ENCODE measurements at places on chromosomes 5 and 9.

DNA sequence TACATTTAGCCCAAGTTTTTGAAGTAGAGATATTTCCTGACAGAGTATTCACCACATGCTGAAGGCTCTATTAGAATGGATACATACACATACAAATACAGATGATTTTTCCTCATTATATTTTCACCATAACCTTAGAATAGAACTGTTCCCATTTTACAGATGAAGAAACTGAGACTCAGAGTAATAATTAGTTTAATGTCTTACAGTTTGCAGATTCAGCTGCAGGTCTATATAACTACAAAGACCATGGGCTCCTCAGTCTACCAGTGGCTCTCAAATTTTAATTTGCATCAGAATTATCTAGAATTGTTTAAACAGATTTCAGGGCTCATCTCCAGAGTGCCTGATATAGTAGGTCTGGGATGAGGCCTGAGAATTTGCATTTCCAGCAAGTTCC, 64.4 kb downstream of the GRAMD2B start:
- DNase-seq, result no peak

- no peak for DNase-seq
Measured at GRCh38 chr5:132100672-132101261, 27.2 kb downstream of the CSF2 start.

GRCh38 chr5:153891394-153891793, 147.3 kb downstream of the FAM114A2 start:
- no peak for DNase-seq

- no peak for DNase-seq
Measured at GRCh38 chr9:127058011-127058644, 64.3 kb downstream of the ANGPTL2 start.

- no peak for DNase-seq
Measured at GRCh38 chr5:77937015-77937908, 161.1 kb upstream of the TBCA start.

GRCh38 chr5:138077064-138077696, 6.7 kb upstream of the WNT8A start:
- DNase-seq, result peak; percentile 35

DNA sequence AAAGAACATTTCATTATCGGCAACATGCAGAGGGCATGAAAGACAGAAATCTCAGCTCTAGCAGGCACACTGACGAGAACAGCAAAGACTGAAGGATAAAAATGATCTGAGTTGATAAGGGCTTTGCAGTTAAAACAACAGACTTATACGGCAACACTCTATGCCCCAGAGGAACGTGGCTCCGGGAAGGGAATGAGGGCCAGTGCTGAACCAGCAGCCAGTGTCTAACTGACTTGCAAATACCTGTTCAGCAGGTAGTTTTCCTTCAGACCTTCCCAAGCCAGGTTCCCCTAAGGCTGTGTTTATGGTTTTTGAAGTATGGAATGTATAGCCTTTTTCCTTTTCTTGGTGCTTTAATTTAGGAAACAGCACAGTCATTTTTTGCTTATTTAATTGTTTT, 121.3 kb upstream of the CDH18 start:
- no peak for DNase-seq

GRCh38 chr5:103232393-103232999, 26.1 kb upstream of the MACIR start:
- peak; percentile 13 for DNase-seq

GRCh38 chr9:77793849-77794248, 145.7 kb upstream of the GNA14 start:
- no peak for DNase-seq

DNA sequence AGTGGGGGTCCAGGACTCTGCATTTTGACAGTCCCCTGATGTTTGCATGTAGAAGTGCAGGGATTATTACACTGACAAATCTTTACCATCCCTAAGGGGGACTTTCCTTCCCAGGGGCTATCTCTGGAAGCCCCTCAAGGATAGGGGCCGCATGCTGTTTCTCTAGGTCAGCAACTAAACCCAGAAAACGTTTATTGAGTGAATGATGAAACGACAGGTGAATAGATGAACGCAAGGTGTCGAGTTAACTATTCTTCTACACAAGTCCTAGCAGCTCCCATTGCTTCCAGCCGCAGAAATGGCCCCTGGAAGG, 281 bp upstream of the HSD17B4 start:
- no peak for DNase-seq

DNA sequence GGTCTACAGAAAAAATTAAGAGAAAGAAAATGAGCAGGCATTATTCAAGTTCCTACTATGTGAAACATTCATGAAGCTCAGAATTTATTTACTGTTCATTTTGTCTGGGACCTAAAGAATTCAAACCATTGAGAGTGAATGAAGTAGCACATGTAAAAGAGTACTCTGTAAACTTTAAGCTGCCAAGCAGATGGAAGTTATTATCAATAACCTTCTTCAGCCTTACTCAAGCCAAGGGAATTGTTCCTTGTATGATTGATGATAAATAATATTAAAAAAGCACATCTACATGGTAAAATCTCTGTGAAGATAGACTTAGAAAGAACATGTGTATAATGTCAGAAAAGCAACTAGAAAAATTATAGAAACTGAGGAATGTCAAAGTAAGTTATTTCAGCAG, 17.8 kb upstream of the GLIS3 start:
- no peak for DNase-seq

DNA sequence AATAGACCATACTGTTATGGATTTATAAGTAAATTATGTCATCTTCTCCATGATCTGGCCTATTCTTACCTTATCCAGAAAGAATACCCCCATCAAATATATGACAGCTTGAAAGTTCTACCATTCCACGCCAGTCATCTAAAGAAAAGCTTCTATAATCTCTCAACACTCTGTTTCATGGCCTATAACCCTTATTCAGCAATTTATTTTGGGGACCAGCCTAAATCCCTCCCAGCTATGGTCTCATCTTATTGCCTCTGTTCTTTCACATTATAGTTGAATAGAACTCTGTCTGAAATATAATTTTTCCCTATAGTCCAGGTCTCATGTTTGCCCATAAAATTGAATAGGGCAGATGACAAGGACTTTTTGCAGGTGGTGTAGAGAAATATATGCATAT, 2387.6 kb upstream of the WWC1 start:
- no peak for DNase-seq

GRCh38 chr9:116316246-116316645, 162.7 kb downstream of the PAPPA start:
- DNase-seq, result no peak

DNA sequence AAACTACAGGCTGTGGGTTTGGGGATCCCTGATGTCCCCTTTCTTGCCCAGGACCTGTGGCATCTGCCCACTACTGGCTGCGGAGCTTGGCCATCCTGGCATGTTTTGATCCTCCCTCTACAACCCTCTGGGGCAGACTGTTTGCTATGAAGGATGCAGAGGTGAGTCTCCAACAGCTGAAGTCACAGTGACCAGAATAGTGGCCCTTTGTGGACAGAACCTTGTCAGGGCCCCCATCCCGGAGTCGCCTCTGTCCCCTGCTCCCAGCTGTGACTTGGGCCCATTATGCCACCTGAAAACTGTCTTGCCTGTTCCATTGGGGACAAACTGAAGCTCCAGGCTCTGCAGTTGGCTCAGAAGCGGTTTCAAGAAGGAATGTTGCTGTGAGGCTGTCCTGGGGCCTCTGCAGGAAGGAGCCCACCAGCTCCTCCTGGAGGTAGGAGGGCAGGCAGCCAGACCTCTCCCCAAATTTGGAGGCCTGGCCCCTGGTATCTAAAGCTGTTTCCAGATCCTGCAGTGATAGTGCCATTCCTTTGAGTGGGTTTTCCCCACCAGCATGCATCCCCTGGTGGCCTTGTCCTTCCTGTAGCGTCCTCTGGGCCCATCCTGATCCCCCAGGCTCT, 93.3 kb downstream of the BARX1 start:
- DNase-seq, result no peak

DNA sequence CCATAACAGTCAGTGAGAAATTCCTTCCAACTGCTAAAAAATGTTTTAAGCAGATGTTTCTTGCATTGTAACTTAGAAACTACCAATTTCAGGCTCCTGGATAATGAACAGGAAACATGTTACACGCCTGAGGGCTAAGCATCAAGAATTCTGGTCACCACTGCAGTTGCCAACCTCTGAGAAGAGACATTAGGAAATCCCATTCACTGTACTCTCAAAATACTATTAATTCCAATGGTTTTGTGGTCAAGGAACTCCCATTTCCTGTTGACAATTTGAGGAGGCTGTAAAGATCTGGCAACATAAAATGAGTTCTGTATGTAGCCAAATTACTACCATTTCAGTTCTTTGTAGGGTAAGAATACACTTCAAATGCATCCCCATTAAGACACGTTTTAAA, 456.0 kb upstream of the MEF2C start:
- no peak for DNase-seq

DNA sequence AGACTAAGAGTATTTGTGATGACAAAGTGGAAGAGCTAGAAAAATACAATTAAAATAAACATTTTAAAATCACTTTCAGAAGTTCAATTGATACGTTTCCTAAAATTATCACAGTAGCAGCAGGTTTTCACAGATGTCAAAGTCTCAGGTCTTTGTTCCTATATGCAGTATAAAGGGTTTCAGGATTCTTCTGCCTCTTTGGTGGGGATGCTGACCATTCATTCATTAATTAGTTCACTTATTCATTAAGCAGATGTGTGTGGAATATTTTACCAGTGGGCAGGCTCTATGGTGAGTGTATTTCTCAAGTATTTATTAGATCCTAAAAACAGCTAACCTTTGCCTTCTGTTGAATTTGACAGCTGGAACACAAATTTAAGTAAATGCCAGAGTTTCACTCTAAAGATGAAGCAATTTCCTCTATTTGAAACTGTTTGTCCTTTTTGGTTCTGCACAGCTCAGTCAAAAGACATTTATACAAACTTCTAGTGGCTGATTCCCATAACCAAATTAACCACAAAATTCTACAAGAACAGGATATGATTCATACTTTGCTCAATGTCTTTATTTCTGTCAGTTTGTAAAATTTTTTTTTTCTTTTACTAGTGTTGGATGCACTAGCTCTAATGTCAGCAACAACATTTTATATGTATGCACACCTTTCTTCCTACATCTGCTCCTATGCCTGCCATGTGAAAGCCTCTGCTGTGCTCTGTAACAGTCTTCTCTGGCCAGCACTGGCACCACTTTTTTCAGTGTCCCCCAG, 75.9 kb upstream of the PRR16 start:
- peak; percentile 71 for DNase-seq

GRCh38 chr9:72257814-72258213, 107.2 kb downstream of the ZFAND5 start:
- DNase-seq, result peak; percentile 53

- DNase-seq, result no peak
Measured at GRCh38 chr5:56172241-56172640, 60.9 kb downstream of the ANKRD55 start.

- peak; percentile 36 for DNase-seq
Measured at GRCh38 chr5:119022017-119022745, 33.8 kb upstream of the DTWD2 start.

GRCh38 chr5:41482715-41483114, 27.7 kb downstream of the PLCXD3 start:
- DNase-seq, result no peak

DNA sequence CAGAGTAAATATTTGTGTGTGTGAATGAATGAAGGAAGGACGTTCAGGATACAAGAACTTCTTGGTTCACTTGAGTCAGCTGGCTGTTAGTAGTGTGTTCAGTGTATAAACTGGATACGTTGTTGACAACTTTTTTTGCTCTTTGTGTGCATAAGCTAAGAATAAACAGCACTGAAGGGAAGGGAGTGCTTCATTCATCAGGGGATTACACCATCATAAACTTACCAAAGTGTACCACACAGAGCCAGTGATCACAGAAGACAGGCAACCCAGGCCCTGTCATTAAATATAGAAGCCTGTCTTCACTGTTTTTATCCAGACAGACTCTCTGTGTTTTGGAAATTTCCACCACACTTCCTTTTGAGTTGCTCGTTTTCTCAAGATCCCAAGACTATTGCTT, 55.5 kb upstream of the MEF2C start:
- no peak for DNase-seq

DNA sequence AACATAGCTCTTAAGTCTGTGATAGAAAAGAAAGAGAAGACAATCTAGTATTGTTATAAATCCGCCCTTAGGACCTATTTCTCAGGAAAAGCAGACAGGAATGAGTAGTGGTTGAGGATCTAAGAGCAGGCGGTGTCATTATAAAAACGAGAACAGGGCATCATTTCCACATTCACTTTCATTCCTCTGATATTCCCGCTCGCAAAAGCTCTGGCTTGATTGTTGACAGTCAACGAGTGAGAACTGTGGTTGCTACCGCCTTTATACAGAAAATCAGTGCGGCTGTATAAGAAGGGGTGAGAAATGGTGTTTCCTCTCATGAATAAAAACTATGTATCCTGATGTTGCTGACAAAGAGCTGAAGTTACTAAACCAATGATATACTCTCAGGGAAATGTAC, 1409.6 kb upstream of the WWC1 start:
- no peak for DNase-seq

DNA sequence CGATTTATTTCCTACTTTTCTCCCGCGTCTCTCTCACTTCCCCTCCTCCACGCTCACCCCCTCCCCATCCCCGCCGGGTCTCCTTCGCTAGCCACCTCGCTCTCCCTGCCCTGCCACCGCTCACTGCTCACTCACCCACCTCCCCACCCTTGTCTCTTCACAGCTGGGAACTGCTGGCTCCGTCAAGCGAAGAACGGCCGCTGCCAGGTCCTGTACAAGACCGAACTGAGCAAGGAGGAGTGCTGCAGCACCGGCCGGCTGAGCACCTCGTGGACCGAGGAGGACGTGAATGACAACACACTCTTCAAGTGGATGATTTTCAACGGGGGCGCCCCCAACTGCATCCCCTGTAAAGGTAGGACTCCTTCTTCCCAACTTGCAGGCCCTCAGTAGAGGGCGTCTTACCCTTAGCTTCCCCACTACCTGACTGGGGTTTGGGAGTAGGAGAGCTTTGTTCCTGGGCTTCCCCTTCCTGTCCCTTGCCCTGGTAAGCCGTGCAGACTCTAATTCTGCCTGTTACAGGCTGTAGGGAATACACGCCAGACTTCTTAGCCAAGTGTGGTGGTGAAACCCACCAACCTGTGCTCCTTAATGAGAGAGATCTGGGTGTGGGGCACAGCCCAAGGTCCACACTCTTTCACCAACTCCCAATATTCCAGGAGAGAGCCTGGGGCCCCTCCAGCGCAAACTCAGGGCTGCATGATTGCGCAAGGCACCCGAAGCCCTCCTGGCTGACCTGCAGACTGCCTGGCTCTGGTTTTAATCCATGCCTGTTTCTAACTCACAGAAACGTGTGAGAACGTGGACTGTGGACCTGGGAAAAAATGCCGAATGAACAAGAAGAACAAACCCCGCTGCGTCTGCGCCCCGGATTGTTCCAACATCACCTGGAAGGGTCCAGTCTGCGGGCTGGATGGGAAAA, 2.5 kb downstream of the FST start:
- no peak for DNase-seq
